A172 (cell line): ENCODE measurements at places on chromosomes 5 and 9. TPM values are rescaled to one million over a fixed set of nuclear protein-coding genes. Genes with fewer than 3 reads are reported as not detected.

The VCAN gene
- total RNA-seq, result 22.3 and 31.7 TPM in 2 replicates

DNA sequence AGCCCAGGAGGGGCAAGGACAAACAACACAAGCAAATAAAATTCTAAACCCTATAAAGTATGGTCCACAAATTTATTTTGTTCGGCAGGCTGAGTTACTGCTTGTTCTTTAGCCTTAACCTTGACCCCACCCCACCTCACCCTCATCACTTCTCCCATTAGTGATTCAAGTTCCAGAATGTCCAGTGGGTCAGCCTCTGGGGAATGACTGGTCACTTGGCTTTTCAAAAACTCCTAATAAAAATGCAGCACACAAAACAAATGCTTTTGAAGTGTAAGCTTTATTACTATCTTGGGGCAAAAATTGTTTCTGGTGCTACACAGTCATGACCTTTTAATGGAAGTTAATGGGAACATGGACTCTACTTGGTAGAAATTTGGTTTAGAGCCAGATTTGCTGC, 142.1 kb downstream of the MPDZ start:
- DNase-seq, result no peak

The IL5 gene
- not detected in 2 replicates for total RNA-seq

- peak; percentile 10 for DNase-seq
Observed at GRCh38 chr9:94250456-94250855, 8.6 kb upstream of the ZNF169 start.

The BNC2 gene
- 9.9 and 10.9 TPM in 2 replicates for total RNA-seq

The GABRG2 gene
- total RNA-seq, result 0.79 and 3.4 TPM in 2 replicates

- DNase-seq, result no peak
Observed at GRCh38 chr9:135213566-135213965, 126.1 kb downstream of the OLFM1 start.

DNA sequence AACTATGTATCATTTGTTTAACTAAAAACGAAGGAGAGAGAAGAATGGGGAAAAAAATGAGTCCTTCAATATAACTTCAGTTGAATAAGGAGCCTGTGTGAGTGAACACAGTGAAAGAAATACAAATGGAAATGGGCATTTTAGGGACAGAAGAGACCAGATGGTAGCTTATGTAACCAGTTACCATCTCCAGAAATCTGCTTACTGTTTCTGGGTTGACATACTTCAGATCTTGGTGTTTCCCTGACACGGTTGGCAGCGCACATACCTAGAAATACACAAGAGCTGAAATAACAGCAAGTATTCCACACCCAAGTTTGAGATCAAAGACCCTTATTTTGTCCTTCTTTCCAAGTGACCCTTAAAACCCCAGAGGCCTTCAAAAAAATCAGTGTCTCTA, 14.9 kb upstream of the GFRA3 start:
- DNase-seq, result no peak

DNA sequence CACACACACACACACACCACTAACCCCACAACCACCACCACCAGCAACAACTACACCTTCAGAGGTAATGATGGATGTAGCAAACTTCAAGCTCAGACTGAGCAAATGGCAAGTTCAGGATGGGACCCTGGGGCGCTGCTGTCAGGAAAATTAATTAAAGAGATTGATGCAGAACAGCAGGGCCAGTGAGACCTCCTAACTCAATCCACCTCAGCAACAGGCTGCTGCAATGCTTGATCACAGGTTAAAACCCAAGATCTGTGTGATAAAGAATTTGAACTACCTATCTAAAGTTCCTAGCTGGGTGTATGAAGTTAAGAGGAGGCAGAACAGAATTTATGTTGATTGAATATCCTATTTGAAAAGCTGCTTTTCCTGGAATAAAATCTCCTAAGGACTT, 140.3 kb upstream of the FER start:
- DNase-seq, result no peak

DNA sequence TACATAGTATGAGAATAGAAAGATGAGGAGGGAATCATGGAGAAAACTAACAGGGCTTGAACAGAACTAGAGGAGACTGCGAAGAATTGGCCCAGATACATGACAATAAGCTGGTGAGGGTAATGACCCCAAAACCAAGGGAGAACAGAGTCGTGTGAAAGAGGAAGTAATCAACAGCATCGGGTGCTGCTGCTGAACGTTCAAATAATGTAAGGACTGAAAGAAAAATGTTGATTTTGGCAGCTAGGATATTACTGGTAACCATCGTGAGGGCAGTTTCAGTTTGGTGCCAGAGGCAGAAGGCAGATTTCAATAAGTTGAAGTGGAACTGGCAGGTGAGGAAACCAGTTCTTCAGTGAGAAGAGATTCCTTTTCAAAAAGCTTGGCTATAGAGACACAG, 66.8 kb upstream of the SMC2 start:
- DNase-seq, result no peak

The SPATA31D4 gene
- not detected in 2 replicates for total RNA-seq

The LHX6 gene
- total RNA-seq, result 2.2 and 2.5 TPM in 2 replicates

- DNase-seq, result peak; percentile 92
Observed at GRCh38 chr5:132496191-132496630, 5.6 kb upstream of the IRF1 start.

DNA sequence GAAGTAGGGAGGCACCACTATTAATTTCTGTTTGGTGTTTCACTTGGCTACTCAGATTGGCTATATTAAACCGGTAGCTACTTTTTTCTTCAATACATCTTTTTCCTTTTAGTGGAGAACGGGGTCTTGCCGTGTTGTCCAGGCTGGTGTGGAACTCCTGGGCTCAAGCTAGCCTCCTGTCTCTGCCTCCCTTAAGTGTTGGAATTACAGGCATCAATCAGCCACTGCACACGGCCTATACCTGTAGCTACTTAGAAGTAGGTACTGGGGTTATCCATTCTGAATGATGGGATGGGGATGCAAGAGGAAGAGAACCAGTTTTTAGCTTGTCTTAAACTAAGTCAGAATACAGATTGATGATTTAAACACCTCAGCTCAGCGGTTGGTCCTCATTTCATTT, 1.7 kb downstream of the UBE2D2 start:
- DNase-seq, result no peak

The OBP2B gene
- not detected in 2 replicates for total RNA-seq

DNA sequence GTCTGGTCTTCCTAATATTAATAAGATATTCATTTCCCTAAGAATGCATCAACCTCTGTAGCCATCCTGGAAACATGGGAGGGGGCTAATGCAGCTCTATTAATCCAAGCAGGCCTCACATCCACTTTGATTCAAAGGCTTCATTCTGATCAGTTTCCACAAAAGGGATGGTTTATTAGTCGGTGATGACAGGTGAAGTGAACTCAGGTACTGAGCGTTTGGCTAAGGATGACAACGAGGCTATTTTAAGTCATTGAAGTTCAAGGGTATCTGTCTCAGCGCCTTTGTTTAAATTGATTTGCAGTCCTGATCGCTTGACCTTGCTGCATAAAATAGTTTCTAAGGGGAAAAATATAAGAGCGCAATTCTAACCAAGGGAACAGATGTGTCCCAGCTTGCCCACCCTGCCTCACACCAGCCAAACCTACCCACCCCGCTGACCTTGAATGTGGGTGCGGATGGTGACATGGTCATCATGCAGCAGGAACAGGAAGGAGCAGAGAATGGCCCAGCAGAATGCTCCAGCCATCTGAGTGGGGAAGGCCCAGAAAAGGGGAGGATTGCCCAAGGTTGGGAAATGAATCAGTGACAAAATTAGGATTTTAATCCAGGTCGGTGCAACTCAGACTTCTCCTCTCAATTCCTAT, 70.5 kb upstream of the ZNF618 start:
- no peak for DNase-seq
